Effector CD8-positive, alpha-beta T cell (primary cell): ENCODE measurements at places on chromosomes 4 and X.

GRCh38 chrX:135512508-135513129, 7.8 kb upstream of the INTS6L start:
- no peak for DNase-seq

DNA sequence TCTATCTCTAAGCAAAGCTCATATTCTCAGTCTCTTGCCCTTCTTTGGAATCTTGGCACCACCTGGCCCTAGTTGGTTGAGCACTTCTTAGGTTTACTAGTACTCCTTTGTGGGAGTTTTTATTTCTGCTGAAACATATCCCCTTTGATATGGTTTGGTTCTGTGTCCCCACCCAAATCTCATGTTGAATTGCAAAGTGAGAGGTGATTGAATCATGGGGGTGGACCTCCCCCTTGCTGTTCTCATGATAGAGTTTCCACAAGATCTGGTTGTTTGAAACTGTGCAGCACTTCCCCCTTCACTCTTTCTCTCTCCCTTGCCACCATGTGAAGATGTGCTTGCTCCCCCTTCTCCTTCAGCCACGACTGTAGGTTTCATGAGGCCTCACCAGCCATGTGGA, 22.2 kb upstream of the SYNPO2 start:
- no peak for DNase-seq

GRCh38 chr4:121277194-121278105, 103.4 kb downstream of the QRFPR start:
- DNase-seq, result no peak

- DNase-seq, result no peak
Observed at GRCh38 chr4:70564033-70564432, 28.0 kb upstream of the AMBN start.

DNA sequence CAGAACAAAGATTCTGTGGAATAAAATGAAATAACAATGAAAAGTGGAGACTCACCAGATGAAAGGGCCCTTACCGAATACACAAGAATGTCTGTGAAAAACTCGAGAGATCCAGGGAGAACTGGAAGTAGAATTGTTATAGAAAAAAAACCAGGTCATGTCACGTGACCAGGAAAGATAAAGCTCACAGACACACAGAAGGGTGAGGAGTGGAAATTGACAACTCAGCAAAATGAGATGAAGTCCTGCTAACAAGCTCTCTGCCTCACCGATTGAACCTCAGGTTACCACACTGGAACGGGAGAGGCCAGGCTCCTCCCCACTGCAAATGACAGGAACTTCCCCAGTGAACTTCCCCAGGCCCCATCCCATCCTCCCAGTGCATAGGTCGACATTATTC, 1618.0 kb upstream of the PCDH10 start:
- DNase-seq, result no peak

DNA sequence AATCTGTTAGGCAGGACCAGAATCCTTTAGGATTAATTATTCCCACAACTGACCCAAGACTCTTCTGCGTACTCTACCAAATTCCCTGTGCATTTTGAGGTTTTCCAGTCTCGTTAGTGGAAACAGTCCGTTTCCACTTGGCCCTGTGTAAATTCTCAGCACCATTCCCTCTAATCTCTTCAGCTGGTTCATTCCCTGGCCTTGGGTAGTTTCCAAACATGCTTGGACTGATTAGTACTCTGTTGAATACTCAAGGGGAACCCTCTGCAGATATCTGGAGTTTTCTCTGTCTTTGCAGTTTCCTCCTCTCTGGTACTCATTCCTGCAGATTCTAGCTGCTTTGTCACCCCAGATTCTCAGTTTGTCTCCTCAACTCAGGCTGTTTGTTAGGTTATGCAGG, 80.4 kb downstream of the ZFX start:
- DNase-seq, result no peak

DNA sequence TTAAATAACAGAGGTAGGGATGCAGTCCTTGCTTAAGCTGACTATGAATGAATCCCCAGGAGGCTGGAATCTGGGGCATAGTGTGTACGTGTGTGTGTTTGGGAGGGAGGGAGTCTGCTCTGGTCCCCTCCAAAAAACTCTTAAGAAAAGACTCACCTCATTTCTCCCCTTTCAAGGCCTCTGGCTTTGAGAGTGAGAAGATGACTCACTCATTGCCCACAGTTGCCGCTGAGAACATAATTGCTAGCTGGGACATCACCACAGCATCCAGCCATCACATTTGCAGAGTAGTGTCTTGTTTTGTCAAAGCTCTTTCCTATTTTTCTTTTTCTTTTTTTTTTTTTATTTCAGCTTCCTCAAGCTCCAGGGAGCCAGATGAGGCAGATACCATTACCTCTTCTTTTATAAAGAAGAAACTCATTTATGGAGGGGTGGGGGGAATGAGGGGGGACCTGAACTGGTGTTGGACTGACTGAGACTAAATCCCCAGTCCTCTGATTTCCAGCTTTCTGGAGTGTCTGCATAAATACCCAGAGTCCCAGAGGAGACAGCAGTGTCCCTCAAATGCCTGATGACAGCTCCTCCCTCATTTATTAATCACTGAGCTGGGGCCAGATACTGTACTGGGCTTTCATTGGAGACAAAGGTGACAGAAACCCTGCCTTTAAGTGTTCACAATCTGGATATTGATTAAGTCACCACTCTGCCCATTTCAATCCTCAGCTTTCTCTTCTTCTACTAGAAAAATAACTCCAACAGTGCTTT, 61.9 kb upstream of the LAS1L start:
- DNase-seq, result peak; percentile 9

DNA sequence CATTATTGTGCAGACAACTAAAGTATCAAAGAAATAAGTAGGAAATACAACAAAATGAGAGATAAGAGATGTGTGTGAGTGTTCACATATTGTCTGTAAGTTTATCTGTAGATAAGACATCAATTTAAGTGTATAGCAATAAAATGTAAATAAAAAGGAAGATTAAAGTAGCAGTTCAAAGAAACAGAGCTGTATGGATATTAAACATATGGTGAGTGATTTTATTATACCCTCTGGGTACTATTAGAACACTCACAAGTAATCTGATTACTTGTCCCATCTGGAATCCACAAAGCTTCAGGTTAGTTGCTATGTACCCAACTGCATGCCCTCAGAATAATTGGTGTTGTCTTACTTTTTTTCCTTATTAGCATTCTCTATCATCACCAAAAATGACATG, 747.9 kb upstream of the ADGRL3 start:
- no peak for DNase-seq

DNA sequence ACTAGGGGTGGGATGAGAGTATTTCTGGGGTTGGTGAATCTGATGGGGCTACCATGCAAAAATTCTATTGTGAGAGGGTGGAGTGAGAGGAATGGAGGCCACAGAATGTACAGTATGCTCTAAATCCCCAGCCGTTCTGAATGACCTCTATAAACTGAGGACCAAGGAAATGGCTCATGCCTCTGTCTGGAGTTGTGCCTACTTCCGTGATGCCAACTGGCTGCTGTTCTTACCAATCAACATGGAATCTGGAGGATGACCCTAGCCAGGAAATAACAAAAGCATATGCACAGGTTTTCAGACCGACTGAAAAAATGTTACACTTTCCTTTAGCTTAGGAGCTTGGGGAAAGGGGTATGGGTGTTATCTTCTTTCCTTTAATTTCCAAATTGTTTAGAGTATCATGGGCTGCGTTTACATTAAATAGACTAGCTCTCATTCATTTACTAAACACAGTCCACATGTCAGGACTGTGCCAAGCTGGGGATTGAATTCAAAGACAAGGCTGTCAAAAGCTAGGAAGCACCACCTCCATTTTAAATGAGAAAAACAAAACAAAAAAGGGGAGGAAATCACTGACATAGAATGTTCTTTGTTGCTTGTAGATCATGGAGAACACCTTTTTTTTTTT, 20.2 kb upstream of the CCKAR start:
- no peak for DNase-seq
